ENCODE measurements at places on chromosomes 12 and 14.

- DNase-seq: no peak
Observed at GRCh38 chr14:88063811-88064210, 58.9 kb downstream of the GPR65 start.

DNA sequence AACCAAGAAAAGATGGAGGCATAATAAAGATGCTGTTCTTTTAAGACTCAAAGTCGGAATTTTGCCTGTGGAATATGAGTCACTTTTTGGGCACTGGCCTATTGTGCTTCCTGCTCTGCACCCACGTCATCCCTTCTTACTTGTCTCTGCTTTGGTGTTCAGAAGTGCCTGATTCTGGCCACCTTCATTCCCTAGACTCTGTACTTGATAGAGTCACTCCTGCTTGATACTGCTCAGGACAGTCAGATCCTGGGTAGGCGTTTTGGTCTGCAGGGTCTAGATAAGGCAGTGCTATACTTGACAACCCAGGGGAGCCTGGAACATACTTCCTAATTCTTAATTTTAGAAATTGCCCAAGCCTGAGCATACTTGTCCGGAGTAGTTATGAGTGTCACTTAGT is 1.9 kb downstream of the LRRK2 start:
- DNase-seq: peak; percentile 63

- DNase-seq: no peak
Observed at GRCh38 chr12:125110641-125111360, 45.6 kb downstream of the AACS start.

DNA sequence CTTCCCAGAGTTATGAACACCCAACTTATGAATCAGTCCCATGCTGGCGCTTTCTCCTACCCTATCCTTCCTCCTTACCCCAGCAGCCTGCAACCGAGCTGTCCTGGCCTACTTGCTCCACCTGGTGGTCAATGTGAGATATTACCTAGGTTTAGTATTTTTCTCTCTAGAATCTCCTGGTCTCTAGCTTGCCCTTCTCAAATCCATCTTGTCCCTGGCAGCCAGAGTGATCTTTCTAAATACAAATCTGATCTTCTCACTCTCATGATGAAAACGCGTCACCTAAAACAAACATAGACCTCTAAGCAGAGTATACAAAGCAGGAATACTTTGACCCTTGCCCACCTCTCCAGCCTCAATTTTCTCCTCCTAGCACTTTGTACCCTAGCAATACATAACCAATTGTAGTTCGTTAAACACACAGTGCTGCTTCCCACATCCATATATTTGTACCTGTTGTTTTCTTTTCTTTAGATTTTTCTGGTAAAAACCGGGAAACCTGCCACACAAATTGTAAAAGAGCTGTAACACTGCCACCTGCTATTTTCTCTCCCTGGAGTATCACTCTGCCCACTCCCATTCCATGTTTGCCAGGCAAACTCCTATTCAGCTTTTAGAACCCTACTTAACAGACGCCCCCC is 20.0 kb upstream of the TCP11L2 start:
- DNase-seq: peak; percentile 76

DNA sequence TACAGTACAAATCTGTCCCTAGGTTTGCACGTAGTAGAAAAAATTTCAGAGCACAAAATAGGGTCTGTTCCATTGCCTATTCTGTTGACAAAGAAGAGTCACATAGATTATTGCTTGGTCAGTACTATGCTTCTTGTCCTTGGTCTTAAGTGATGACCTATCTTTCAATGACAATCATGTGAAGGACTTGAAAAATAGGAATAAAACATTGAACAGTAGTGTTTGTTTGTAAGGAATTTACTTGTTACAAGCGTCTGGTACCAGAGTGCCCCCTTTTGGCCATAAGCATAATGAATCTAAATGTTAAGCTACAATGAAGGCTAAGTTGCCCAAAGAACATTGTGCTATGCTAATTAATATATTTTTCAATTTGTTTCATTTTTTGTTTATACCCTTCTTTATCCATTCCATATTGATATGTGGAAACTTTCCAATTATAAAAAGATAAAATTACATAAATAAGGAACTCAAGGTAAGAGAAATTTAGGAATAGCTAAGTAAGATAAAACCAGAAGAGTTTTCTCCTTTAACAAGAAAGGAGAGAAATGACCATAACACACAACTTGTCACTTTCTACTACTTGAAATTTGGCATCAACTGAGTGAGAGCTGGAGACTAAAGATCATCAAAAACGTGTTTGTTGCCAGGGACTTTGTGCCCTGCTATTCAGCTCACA is 204.7 kb downstream of the EPS8 start:
- DNase-seq: peak; percentile 68

DNA sequence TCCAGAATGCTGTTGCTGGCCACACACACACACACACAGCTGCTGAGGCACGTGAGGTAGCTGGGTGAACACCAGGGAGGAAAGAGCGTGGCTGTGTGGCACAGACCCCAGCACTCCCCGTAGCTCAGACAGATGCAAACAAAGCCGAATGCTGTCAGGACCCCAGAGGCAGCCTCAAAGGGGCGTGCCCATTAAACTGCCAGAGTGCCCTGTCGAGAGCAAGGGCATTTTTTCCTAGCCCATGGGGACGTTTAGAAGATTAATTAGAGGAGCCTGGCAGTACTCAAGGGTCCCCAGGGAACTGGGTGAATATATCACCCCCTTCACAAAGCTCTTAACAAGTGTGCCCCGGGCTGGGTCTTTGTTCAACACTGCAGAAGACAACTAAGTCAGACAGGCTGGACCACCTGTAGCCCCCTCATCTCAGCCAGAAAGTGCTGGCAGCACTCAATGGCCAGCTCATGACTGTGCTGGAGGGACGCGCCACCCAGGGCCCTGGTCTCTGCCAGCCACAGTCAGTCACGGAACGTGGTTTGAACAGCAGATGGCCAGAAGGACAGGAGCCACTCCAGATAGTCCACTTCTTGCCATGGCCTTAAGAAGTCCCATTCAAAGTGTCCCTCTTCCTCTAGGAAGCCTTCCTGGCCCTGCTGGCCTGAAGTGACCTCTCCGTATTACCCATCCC is 37.5 kb downstream of the TTC7B start:
- DNase-seq: no peak

DNA sequence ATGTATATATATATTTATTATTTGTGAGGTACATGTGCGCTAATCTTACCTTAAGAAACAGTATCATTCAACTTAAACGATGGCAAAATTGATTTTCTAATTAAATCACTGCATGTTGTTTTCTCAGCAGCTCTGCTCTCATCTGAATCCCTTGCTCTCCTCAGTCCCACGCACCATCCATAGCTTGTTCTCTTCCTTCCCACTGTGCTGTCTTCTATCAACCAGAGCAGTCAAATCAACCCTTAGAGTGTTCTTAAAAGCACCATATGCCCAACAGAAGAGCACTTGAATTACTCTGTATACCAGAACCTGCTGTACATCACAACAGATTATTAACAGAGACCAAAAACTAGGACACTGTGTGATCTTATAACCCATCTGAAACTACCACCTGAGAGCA is 209.4 kb upstream of the G2E3 start:
- no peak for DNase-seq

DNA sequence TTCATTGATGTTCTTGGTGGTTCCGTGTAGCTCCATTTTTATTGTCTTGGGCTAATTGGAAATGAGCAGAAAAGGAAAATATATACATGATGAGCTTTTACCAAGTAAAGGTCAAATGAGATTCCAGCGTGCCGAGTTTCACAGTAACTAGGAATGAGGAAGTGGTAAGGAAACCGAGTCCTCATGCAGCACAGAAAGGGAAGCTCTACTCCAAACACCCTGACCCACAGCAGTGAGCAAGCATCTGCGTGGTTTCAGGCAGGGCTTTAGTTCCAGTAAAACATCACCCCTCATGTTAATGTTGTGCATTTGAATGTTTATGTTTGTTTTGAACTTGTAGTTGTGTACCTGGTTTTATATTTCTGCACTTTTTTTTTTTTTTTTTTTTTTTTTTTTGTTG is 208.0 kb downstream of the SLC41A2 start:
- DNase-seq: peak; percentile 91

DNA sequence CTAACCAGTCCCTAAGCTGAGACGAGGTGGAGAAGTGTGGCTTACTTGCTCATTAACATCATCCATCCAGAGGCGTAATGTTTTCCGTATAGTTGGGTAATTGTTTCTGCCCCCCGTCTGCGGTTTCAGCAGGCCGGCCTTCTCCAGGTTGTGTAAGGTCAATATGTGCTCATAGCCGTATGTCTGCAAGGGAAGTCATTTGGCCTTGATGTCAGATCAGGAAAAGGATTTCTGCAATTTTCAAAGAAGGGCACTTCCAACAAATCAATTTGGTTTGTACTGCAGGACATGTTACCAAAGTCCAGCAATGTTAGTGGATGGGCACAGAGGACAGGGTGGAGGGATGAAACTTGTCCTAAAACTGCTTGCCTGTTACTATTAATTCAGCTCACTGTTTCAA is 9.9 kb upstream of the DIABLO start:
- peak; percentile 43 for DNase-seq

DNA sequence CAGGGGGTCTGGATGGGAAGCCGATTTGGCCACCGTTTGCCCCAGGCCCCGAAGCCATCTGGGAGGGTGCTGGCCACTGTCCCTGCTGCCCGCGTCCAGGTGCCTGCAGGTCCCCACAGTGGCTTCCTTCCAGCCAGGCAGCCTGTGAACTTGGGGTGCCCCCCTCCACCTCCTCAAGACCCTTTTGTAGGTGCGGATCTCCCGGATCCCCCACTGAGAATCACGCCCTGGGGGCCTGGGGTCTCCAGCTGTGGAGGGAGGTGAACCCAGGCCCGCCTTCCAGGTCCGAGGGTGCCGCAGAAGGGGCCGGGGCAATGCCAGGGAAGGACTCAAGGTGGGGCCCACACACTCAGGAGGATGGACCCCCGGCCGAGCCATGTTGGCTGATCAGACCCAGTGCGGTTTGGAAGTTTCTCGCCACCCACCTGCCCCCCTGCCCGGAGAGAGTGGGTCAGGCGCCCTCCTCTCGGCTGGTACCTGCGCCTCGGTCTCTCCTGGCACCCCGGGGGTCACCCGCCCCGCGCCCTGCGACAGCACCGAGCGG is 1.7 kb downstream of the MMP17 start:
- no peak for DNase-seq

DNA sequence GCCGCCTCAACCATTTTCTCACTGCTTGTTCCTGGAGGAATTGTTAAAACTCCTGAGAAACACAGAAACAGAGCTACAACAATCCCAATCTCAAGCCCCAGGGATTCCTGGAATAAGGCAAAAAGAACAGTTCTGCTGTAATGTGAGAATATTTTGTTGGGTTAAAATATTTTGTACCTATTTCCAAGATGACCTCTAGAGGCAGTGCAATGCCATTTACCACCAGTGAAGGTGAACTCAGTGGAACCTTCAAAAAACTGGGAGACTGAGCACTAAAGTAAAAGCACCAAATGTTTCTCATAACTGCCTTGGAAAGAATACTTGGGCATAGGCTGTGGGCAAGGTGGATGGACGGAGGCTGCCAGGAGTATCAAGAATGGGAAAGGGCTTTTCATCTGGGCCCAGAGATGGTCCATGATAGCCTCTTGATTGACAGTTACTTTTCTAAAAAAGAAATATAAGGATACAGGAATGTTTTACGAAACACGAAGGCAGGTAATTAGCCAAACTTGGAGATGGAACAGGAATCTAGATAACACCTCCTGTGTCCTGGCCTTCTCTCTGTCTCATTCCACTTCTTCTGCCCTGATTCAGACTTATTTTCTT is 334.0 kb upstream of the FLRT2 start:
- DNase-seq: peak; percentile 5

- DNase-seq: no peak
Observed at GRCh38 chr12:67512061-67512460, 136.5 kb upstream of the DYRK2 start.

GRCh38 chr12:5792343-5792742 is 152.7 kb downstream of the ANO2 start:
- DNase-seq: no peak

DNA sequence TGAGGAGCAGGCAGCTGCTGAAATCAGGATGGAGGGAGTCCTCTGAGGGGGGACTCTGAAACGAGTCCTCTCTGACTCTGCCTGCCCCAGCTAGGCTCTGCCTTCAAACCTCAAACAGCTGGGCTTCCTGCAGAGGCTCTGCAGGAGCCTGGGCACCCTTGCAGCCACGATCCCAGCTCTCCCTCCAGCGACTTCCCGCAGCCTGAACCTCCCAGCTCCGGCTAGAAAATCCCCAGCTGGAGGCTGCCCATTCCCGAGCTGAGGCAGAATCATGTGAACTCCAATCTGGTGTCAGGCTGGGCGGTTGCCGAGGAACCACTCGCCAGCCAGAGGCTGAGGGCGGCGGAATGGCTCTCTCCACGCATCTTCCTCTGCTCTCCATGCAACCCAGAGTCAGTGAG is at the start of gene GPR68:
TSS of gene GPR68 (minus strand) at position 204 of the 401 bp plus-strand sequence. CDS start 9,654 bp downstream, outside the sequence.
- DNase-seq: peak; percentile 88

DNA sequence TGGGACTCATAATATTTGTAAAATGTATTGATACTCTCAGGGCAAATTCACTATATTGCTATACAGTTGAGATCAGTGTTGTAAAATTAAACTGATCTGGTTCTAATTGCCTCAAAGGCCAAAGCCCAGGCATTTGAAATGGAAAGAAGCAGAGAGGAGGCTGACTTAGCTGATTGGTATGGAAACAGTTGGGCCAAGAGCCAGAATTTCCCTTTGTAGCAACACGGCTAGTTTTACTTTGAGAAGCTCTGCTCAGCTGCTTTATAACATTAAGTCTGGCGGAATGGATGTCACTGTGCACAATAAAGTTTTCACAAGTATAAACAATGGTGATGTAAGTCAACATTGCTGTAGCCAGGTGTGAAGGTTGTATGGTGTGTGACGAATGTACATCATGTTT is 186.4 kb downstream of the MSRB3 start:
- DNase-seq: no peak

DNA sequence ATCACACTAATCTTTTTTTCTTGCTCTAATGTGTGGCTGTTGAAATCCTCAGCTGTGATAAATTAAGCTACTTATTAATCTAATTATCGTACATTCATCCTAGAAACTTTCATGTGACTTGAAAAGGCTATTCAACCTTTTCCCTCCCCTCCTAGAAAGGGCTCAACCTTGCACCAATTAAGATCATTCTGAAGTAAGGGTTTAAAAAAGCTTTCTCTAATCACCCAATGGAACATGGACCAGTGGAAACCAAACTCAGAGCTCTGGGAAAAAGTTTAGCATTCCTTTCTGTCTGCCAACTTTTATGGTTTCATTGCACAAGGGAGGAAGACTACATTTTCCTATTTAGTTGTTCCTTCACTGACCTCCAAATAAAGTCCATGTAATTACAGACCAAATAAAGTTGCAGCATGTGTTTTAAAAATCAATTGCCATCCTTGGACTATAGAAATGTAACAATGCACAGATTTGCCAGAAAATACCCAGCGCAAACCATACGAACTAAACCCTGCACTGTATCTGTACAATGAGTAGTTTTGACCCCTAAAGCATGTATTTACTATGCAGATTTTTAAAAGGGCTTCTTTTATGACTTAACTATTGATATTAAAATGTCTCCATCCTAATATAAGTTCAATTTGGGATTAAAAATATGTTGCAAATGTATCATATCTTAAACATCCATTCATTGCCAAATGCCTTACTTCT is 142.6 kb upstream of the OTX2 start:
- no peak for DNase-seq

- no peak for DNase-seq
Observed at GRCh38 chr14:32397861-32398640, 69.0 kb downstream of the AKAP6 start.

- peak; percentile 78 for DNase-seq
Observed at GRCh38 chr12:10392394-10392930, 2.6 kb upstream of the KLRK1 start.
